ENCODE measurements at places on chromosomes 13 and 19.

- H3K27ac ChIP-seq, result no peak overlapping the region
- no peaks in the 10 kb centered on the region for H3K4me1 ChIP-seq
- no peaks in the 10 kb centered on the region for H3K27me3 ChIP-seq
- DNase-seq, result no peak
- H3K36me3 ChIP-seq, result peaks cover 3% of the 10 kb centered on the region
Observed at GRCh38 chr13:21594715-21595545, 9.0 kb downstream of the MICU2 start.

DNA sequence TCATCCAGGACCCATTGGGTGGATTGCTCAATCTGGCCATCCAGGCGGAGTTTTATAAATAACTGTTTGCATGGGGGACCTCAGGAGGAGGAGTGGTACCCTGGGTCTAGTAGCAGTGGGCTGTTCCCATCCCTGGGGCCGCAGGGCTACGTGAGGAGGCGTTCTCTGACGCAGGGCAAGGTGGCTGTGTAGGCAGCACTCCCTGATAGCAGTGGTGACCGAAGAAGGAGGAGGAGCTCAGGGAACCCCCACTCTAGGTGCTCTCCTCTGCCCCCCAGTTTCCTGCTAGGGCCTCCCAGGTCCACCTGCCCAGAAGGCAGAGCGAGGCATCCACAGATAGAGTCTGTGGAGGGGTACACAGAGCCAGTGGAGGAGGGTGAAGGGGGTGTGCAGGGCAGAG, 64.1 kb downstream of the CCNE1 start:
- no peak overlapping the region for H3K4me3 ChIP-seq
- H3K36me3 ChIP-seq, result no peaks in the 10 kb centered on the region
- no peak for DNase-seq
- no peak overlapping the region for H3K27ac ChIP-seq
- peaks cover 32% of the 10 kb centered on the region for H3K27me3 ChIP-seq
- H3K4me1 ChIP-seq, result peaks cover 7% of the 10 kb centered on the region

GRCh38 chr13:108812165-108812564, 182.8 kb downstream of the MYO16 start:
- no peaks in the 10 kb centered on the region for H3K27me3 ChIP-seq
- no peaks in the 10 kb centered on the region for H3K4me1 ChIP-seq
- no peaks in the 10 kb centered on the region for H3K36me3 ChIP-seq
- H3K4me3 ChIP-seq, result no peak overlapping the region
- DNase-seq, result no peak
- H3K27ac ChIP-seq, result no peak overlapping the region

DNA sequence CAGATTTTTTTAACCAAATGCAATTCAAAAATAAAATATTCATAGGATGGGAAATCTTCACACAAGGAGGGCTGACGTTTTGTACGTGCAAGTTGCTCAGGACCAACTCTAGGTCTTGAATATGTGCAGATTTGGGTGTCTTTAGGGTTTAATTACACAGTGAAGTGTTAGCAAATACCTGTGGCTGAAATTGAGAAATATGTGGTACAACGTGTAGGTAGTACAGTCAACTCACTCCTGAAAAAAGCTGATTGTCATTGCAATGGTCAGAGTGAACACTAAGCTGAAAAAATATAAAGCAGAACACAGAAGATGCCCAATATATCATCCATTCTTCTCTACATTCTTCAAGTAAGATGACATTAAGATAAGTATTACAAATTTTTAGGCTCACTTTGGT, 314.3 kb downstream of the SLITRK1 start:
- DNase-seq, result no peak
- no peak overlapping the region for H3K27ac ChIP-seq
- H3K36me3 ChIP-seq, result no peaks in the 10 kb centered on the region
- no peak overlapping the region for H3K4me3 ChIP-seq

DNA sequence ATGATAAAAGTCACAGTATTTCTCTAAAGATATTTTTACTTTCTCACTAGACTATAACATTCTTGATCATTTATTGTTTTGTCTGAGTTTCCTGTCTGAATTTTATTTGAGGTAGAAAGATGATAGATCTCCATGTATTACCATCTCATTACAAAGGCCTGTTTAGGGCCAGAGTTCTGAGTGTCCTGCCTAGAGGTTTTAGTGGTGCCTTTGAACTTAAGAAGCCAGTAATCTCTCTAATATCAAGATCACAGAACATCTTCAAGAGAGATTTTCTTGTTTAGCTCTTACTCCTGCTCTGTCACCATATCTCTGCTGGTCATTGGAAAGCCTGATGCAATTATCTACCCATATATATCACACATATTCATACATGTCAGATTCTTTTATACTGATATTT, 101.5 kb downstream of the ZAR1L start:
- H3K27me3 ChIP-seq, result no peaks in the 10 kb centered on the region
- DNase-seq, result no peak
- no peak overlapping the region for H3K4me3 ChIP-seq
- no peak overlapping the region for H3K27ac ChIP-seq

- no peak for DNase-seq
- no peak overlapping the region for H3K27ac ChIP-seq
- H3K27me3 ChIP-seq, result no peaks in the 10 kb centered on the region
- no peaks in the 10 kb centered on the region for H3K36me3 ChIP-seq
Observed at GRCh38 chr19:5030822-5031221, 61.9 kb downstream of the KDM4B start.

GRCh38 chr19:16473875-16474392, 2.2 kb upstream of the EPS15L1 start:
- no peak overlapping the region for H3K4me3 ChIP-seq
- H3K36me3 ChIP-seq, result no peaks in the 10 kb centered on the region
- H3K27me3 ChIP-seq, result no peaks in the 10 kb centered on the region
- no peak overlapping the region for H3K27ac ChIP-seq
- no peak for DNase-seq
- H3K4me1 ChIP-seq, result peaks cover 21% of the 10 kb centered on the region

GRCh38 chr13:99722931-99723330, 221.7 kb downstream of the TM9SF2 start:
- H3K4me3 ChIP-seq, result no peak overlapping the region
- no peak overlapping the region for H3K27ac ChIP-seq
- no peaks in the 10 kb centered on the region for H3K4me1 ChIP-seq
- H3K36me3 ChIP-seq, result no peaks in the 10 kb centered on the region
- DNase-seq, result no peak

DNA sequence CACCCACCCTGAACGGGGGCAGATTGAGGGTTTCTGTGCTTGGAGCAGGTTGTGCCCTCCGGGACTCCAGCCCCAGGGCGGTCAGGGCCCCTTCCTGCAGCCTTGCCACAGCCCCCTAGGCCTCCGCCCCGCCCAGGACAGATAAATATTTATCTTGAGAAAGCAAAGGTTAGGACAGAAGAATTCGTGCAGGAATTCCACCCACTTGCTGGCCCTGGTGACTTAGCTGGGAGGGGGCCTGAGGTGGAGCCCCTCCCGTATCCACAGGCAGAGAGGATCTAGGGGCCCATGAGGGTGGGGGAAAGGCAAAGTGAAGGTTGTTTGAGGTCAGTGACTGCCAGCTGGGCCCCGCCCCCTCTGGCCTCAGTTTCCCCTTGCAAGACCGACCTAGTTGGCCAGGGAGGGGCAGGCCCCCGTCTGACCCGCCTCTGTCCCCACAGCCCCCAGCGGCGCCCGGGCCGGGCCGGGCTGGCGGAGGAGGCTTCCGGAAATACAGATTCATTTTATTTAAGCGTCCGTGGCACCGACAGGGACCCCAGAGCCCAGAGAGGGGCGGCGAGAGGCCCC, 5.2 kb downstream of the MIDN start:
- H3K4me3 ChIP-seq, result peak overlapping the region; percentile 87
- no peaks in the 10 kb centered on the region for H3K27me3 ChIP-seq
- peaks cover 26% of the 10 kb centered on the region for H3K4me1 ChIP-seq
- peak; percentile 74 for DNase-seq

DNA sequence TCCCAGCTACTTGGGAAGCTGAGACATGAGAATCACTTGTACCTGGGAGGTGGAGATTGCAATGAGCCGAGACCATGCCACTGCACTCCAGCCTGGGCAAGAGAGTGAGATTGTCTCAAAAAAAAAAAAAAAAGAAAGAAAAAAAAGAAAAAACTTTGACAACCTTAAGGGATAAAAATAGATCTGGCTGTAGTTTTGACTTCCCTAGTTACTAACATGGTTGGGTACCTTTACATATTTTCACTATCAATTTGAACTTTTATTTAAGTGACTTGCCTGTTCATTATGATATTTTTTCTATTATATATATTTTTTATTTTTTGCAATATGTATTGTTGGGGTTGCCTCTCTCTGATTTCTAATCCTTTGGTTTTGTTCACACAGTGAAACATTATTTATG, 8.4 kb upstream of the ZNF235 start:
- H3K4me3 ChIP-seq, result no peak overlapping the region
- H3K4me1 ChIP-seq, result no peaks in the 10 kb centered on the region
- H3K27ac ChIP-seq, result no peak overlapping the region

GRCh38 chr13:78606471-78607408, 3.4 kb upstream of the POU4F1 start:
- peaks cover 44% of the 10 kb centered on the region for H3K4me1 ChIP-seq
- no peak overlapping the region for H3K4me3 ChIP-seq
- H3K27me3 ChIP-seq, result peaks cover 96% of the 10 kb centered on the region
- no peak overlapping the region for H3K27ac ChIP-seq
- H3K36me3 ChIP-seq, result no peaks in the 10 kb centered on the region

Data from transverse colon (tissue), 4 donors.